ENCODE measurements at places on chromosomes 4 and X. TPM values are rescaled to one million over a fixed set of nuclear protein-coding genes. Genes with fewer than 3 reads are reported as not detected.
A peak's percentile ranks its signal among the peaks of the same experiment; 100 is the strongest.

VCX2 gene
- not detected for total RNA-seq

RPS6KA6 gene
- total RNA-seq = 2.6 TPM

GJB1 gene
- total RNA-seq = not detected

RAB28 gene
- 27.7 TPM for total RNA-seq

CCDC120 gene
- 11.3 TPM for total RNA-seq

DNA sequence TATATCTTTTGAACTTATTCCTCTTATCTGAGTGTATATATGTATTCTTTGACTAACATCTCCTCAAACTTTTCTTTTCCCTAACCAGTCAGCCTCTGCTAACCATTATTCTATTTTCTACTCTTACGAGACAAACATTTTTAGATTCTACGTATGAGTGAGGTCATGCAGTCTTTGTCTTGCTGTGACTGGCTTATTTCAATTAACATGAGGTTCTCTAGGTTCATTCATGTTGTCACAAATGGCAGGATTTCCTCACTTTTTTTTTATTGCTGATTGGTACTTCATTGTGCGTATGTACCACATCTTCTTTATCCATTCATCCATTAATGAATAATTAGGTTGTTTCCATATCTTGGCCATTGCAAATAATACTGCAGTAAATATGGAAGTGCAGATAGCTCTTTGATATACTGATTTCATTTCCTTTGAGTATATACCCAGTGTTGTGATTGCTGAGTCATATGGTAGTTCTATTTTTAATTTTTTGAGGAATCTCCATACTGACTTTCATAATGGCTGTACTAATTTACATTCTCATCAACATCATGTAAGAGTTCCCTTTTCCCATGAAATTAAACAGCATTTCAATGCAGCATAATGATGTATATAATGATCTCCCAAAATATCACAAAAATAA, 80.1 kb downstream of the HS3ST1 start:
- no peaks in the 10 kb centered on the region for H3K27me3 ChIP-seq
- H3K27ac ChIP-seq = no peak overlapping the region
- no peak for DNase-seq
- no peak overlapping the region for H3K4me3 ChIP-seq

DNA sequence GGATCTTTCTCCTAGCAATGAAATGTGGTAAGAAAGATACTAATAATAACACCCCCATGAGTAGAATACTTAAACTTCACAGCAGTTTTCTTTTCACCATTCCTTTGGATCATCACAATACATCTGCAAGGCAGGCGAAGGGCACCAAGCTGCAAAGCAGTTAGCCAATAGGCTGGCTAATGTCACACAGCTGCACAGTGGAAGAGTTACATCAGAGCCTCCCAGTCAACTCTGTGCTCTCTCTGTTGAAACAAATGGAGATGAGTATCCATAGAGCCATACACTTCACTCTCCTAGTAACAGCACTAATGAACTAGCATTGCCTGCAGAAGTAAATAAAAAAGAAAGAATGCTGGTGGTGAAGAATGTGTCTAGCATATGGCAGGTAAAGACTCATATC, 139.0 kb downstream of the ATG4A start:
- H3K4me3 ChIP-seq = no peak overlapping the region
- H3K27ac ChIP-seq = no peak overlapping the region
- H3K4me1 ChIP-seq = no peaks in the 10 kb centered on the region
- H3K36me3 ChIP-seq = no peaks in the 10 kb centered on the region

DNA sequence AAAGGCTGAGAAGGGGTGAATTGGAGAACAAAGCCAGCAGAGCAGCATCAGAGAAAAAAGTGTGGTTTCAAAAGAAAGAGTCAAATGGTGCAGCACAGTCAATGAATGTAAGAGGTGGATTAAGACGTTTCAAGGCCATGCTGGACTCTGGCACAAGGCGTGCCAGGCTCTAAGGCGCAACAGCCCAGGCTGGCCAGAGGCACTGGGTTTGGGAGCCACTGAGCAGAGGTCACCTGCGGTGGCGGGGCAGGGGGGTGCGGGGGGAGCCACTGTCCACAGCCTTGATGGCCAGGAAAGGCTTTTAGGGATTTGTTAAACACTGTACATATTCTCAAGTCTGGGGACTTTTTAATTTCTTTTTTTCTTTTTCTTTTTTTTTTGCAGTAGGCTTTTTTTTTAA, 222.5 kb upstream of the FAT1 start:
- H3K4me3 ChIP-seq = no peak overlapping the region
- no peaks in the 10 kb centered on the region for H3K4me1 ChIP-seq
- DNase-seq = no peak
- no peaks in the 10 kb centered on the region for H3K27me3 ChIP-seq
- H3K36me3 ChIP-seq = no peaks in the 10 kb centered on the region

DNA sequence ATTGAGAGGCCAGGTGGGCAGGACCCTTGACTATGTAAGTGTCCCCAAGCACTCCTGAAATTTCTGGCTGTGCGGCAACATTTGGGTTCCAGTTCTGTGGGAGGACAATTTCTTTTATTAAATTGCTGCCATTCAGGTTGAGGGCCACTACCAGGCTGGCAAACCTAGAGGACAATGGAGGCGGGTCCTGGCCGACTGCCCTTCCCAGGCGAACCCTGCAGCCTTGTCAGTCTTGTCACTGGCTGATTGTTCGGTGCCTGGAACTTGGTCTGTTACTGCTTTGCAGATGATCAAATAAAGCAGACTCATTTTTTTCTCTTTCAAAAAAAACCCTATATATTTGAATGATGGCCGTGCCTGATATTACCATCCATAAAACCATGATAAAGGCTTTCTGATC, 6.6 kb upstream of the TMEM128 start:
- no peaks in the 10 kb centered on the region for H3K36me3 ChIP-seq
- no peaks in the 10 kb centered on the region for H3K4me1 ChIP-seq
- H3K27ac ChIP-seq = no peak overlapping the region
- no peak for DNase-seq

- no peak overlapping the region for H3K27ac ChIP-seq
These were observed 1638.8 kb upstream of the PCDH7 start for GRCh38 chr4:29081234-29081955.

DNA sequence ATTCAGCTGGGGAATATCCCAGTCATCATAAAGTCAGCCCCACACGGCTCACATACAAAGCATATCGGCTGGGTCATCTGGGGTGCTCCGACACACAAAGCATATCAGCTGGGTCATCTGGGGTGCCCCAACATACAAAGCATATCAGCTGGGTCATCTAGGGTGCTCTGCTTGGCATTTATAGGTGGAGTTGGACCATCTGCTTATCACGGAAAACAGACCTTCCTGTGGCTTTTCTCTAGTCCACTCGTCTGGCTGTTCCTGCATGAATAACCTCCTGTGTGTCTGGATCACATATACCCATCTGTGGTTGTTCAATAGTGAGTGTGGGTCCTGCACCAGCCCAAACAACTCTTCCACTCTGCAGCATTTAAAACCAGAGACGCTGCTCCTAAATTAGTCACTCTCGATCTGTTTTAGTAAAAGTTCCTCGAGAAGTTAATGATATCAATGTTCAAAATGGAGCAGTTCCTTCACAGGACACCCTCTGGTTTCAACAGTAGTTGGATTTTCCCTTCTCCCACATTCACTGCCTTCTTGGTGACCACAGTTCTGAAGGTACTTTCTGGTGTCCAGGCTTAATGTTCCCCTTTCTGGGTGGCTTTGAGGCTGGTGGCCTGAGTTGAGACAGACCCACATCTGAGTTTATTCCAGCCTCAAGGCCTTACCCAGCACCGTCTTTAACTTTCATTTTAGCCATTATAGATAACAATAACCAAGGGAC, 70.0 kb upstream of the FRG1 start:
- H3K36me3 ChIP-seq = no peaks in the 10 kb centered on the region
- H3K4me1 ChIP-seq = no peaks in the 10 kb centered on the region
- H3K27me3 ChIP-seq = no peaks in the 10 kb centered on the region
- H3K27ac ChIP-seq = no peak overlapping the region
- H3K4me3 ChIP-seq = no peak overlapping the region

DNA sequence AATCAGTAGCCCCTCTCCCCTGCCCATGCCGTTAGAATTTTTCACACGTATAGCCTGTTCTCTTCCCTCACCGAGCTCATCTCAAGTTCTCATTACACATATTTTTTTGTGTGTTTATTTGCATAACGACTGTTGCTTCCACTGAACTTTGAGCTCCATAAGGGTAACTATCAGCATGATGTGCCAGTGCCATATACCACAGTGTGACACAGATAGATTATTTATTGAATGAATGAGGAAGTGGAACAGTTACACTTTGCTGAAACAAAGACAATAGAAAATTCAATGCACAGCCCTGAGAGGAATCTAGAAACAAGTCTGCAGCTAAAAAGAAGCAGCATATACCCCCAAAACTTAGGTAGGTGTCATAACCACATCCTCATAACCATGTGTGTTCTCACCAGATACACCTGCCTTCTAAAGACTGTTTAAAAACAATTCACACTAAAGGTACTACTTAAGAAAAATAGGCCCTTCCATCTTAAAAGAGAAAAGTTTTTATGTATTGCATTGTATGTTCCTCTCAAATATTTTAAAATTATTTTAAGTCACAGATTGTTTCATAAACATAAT, 389.9 kb downstream of the PACRGL start:
- no peak overlapping the region for H3K4me3 ChIP-seq
- H3K27me3 ChIP-seq = no peaks in the 10 kb centered on the region
- H3K36me3 ChIP-seq = no peaks in the 10 kb centered on the region
- no peak for DNase-seq
- H3K27ac ChIP-seq = no peak overlapping the region

DNA sequence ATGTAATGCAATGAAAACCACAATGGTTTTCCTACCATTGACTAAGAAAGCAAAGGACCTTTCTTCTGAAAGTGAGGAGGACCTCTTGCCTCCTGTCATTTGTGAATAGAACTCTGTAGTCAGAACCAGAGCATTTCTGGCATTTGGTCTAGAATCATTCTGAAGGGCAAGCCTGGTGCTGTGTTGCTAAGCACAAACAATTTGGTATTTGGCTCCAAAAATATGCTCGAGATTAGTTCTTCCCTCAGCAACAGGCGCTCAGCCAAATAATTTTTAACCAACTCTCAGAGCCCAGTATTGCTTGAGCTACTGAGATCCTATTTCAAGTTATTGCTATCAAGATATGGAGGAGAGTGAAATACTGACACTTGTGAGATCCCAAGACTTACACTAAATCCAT, 71.0 kb downstream of the SNCA start:
- H3K4me1 ChIP-seq = peaks cover 2% of the 10 kb centered on the region
- no peak overlapping the region for H3K4me3 ChIP-seq
- DNase-seq = peak; percentile 99
- no peaks in the 10 kb centered on the region for H3K36me3 ChIP-seq
- H3K27ac ChIP-seq = no peak overlapping the region

GRCh38 chrX:17413228-17413627, 38.2 kb downstream of the NHS start:
- DNase-seq = no peak
- H3K36me3 ChIP-seq = no peaks in the 10 kb centered on the region

DNA sequence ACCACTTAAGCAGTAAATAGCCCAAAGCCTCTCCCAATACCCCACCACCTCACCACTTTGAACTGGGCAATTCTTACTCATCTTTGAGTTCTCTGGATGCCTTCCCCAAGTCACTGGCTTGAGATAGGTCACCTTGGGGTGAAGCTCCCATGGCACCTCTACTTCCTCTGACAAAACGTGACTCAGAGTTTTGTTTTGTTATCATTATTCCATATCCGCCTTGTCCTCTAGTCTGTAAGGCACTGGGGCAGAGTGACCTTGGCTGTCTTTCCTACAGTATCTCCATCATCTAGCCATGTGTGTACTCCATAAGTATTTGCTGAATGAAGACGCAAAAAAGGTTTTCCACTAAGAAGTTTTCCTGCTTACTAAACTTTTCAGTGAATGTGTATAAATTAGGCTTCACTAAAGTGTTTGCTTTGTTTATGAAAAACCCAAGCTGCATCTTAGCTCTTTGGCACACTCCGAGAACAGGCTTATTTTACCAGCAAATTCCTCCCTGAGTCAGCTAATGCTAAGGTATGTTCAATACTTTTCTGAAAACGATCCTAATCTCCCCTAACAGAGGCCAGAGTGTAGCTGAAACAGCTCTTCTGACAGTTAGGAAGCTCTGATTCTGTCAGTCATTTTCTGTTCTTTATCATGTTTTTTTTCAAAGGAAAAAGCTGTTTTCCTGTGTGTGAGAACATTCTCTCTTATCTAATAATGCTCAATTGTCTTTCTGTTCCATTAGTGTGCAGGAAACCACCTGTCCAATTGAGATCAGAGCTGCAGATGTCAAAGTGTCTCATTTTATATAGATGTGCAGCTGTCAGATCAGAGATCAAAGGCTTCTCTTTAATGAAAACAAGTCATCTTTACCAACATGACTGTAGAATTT, 30.2 kb upstream of the TSPAN5 start:
- H3K4me1 ChIP-seq = no peaks in the 10 kb centered on the region
- H3K27ac ChIP-seq = no peak overlapping the region
- no peaks in the 10 kb centered on the region for H3K27me3 ChIP-seq
- H3K36me3 ChIP-seq = no peaks in the 10 kb centered on the region
- DNase-seq = peak; percentile 46
- no peak overlapping the region for H3K4me3 ChIP-seq

- H3K27ac ChIP-seq = no peak overlapping the region
- no peak overlapping the region for H3K4me3 ChIP-seq
- H3K4me1 ChIP-seq = peaks cover 7% of the 10 kb centered on the region
- no peaks in the 10 kb centered on the region for H3K27me3 ChIP-seq
These were observed 378.4 kb downstream of the ANKRD50 start for GRCh38 chr4:124334119-124334518.

DNA sequence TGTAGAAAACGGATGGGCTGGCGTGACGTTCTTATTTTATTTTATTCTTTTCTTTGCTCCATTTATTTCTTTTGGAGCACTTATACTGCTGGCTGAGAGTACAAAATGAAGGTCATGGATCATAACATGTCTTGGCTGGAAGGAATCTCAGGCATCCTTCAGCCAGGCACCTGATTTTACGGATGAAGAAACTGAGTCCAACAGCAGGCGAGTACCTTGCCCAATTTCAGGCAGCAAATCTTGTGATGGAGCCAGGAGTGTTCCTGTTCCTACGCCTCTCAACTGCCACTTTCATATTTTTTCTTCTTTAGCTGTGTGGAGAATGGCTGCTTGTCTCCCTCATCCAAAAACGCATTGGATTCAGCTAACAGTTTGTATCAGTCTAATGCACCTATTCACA, 332.1 kb upstream of the IGFBP7 start:
- no peaks in the 10 kb centered on the region for H3K4me1 ChIP-seq
- DNase-seq = no peak
- no peaks in the 10 kb centered on the region for H3K36me3 ChIP-seq
- no peak overlapping the region for H3K4me3 ChIP-seq

GRCh38 chr4:143616771-143617170, 83.7 kb downstream of the FREM3 start:
- no peaks in the 10 kb centered on the region for H3K27me3 ChIP-seq
- H3K36me3 ChIP-seq = no peaks in the 10 kb centered on the region
- H3K4me1 ChIP-seq = no peaks in the 10 kb centered on the region
- no peak overlapping the region for H3K4me3 ChIP-seq
- H3K27ac ChIP-seq = no peak overlapping the region
